ENCODE measurements at places on chromosomes 3 and 15. TPM values are rescaled to one million over a fixed set of nuclear protein-coding genes. Genes with fewer than 3 reads are reported as not detected.

GRCh38 chr3:64617610-64618009 is 70.2 kb downstream of the ADAMTS9 start:
- DNase-seq = no peak

Gene GHSR
- not detected for polyA plus RNA-seq

DNA sequence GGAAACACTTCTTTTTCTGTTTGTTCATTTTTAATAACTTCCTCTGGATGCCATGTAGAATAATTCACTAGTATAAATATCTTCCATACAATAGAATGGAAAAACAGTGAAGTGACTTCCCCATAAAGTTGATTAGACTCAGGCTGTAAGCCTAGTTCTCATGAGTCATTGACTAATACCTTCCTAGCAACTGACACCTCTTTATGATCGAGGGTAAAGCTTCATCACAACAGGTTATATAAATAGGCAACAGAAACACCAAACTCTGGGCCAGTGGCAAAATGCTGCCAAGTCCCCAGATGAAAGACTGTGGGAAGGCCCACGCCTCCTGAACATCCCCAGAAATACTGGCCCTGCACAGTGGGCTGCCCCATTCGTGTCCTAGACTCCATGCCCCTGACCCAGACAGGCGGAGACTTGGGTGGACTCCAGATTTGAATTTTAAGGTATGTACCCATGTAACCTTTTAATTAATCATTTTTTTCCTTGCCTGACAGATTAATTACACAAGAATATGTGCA is 71.3 kb upstream of the TBC1D23 start:
- no peak for DNase-seq

Gene ADPRH
- 8.2 TPM for polyA plus RNA-seq

- no peak for DNase-seq
Observed at GRCh38 chr3:61602466-61602865, 41.1 kb downstream of the PTPRG start.

Gene TMC3
- 0.07 TPM for polyA plus RNA-seq

DNA sequence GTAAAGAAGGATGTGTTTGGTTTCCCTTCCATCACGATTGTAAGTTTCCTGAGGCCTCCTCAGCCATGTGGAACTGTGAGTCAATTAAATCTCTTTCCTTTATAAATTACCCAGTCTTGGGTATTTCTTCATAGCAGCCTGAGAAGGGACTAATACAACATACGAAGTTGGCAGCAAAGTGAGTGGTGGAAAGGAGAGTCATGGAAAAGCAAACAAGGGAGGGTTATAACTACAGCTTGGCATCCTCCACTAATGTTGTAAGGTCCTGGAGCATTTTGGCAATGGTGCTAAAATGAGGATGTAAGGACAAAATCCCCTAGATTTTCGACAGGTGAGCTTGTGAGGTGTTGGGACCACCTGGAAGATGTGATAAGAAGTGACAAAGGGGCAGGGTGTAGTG is 5.8 kb upstream of the TMEM41A start:
- no peak for DNase-seq

Gene SCN11A
- 0.59 TPM for polyA plus RNA-seq

DNA sequence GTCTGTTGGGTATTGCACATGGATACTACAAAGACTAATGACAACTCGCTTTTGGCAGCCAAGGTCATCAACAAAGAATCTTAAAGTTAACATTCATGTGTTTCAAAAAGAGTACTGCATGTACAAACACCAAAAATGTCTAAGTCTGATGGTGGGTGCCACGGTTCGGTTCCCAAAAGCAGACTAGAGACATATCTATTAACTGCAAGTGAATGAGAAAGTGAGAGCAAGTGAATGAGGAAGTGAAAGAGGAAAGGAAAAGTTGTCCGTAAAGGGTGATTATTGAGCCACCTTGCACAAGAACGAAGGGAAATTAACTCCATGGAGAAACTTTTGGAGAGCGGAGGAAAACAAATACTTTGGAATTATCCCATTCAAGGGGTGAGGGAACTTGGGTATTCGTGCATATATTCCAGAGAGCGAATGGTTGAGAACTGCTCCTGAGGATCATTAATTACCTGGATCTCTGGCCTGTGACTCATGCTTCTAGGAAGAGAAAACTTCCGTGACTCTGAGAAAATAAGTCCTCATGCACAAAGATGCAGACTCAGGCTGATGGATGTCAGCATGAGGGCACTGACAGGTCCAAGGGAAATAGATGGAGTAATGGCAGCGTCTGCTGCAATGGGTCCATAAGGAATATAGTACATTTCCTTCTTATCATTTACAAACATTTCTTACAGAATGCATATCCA is 336.5 kb upstream of the TGFBR2 start:
- no peak for DNase-seq

Gene SMCO1
- 0.02 TPM for polyA plus RNA-seq

Gene BDH1
- 25.1 TPM for polyA plus RNA-seq

DNA sequence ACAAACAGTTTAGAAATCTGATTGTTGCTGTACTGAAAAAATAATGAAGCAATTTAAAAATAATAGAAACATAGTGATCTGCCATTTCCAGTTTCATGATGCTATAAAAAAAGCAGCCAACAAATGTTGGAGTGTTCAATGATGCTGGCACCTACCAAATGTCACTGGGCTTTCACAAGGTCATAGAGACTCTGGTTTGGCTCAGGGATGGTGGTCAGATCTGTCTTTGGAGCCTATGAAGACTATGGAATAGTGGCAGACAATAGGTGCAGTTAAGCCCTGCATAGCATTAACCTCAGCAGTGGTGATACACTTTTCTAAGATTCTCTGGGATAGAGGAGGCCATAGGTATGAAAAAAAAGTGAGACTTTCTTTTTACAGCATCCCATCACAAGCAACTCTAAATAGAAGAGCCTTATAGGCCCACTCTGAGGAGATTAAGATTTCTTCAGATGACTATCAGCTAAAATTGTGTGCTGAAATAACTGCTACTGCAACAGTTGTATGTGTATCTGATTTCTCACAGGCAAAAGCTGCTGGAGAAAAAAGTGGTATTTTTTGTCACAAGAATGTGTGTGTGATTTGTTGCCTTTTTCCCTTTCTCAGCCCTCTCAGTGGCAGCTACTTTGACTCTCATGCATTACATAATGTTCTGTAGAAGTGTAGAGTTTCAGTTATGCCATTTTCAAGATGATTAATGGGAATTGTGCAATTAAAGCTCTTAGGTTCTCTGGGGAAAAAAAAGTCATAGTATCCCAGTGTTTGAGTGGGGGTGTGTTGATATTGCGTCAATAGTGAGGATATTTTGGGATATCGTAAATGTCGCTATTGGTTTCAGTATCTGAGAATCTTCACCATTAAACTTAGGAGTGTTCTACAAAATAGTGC is 137.4 kb downstream of the MBNL1 start:
- DNase-seq = no peak

DNA sequence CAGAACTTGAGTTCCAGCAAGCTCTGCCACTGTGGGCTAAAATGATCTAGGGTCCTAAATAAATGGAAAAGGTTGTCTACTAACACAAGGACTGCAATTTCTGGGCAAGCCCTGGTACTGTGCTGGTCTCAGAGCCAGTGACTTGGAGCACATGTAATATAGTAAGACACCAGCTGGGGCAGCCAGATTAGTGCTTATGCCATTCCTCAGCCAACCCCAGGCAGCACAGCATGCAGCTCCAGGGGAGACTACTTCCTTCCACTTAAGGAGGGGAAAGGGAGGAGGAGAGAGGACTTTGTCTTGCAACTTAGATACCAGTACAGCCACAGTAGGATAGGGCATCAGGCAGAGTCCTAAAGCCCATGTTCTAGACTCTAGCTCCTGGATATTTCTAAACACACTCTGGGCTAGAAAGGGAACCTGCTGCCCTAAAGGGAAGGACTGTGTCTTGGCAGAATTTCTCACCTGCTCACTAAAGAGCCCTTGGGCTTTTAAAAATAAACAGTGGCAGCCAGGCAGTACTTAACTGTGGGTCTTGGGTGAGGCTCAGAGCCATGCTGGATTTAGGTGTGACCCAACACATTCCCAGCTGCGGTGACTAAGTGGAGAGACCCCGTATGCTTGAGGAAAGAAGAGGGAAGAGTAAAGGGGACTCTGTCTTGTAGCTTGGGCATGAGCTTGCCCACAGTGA is 223.7 kb upstream of the BCHE start:
- DNase-seq = no peak

GRCh38 chr3:72266016-72266370 is 481.0 kb upstream of the PROK2 start:
- no peak for DNase-seq

Gene CPLX3
- 1.1 TPM for polyA plus RNA-seq

DNA sequence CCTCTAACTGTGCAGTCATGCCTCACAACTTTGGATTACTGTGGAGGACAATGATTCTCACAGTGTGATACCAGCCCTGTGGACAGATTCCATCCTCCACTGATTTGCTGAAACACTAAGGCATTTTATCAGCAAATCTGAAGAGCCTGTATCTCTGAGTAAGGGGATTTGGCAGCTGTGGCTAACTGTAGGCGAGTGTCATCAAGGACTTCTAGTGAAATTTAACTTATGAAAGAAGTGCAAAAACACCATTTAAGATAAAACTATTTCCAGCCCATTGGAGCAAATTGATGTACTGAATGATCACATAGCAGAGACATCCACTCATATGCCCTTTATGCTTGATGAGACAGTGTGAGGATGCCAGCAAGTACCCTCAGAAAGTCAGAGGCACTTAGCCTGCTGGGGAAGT is 13.9 kb upstream of the TMPRSS7 start:
- no peak for DNase-seq

DNA sequence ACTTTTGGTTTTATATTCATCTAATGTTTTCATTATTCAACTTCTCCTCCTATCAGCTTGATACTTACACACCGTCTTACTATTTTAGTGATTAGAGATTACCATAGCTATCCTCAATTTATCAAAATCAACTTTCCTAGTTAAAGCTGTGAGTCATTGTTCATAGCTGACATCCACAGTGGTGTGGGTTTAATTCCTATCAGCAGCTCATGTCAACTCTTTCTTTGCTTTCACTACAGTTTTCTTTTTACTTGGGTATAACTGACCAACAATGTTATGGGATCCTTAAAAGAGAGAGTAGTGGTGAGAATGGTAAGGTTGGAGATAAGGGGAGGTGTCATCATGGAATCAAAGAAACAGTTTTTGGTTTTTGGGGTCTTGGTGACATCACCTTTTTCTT is 112.7 kb downstream of the NFKBIZ start:
- no peak for DNase-seq

Gene CHL1
- polyA plus RNA-seq = 1.5 TPM

DNA sequence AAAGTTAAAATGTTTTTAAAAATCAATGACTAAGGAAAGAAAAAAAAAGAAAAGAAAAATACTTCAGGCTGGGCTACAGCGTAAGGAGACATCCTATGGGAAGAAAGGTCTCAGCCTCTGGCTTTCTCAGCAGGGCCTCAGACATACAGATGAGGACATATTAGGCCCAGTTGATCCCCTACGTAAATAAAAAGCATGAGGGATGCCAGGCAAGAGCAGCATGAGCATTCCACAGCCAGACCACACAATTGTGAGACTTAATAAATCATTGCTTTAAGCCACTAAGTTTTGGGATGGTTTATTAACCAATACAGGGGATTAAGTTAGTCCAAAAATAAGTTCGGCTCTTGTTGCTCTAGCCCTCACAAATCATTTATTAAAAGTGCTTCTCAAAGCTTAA is 394.1 kb upstream of the NECTIN3 start:
- no peak for DNase-seq

GRCh38 chr15:85781099-85781498 is 13.6 kb downstream of the KLHL25 start:
- no peak for DNase-seq

- peak; percentile 67 for DNase-seq
Observed at GRCh38 chr15:68352401-68353062, 75.0 kb downstream of the FEM1B start.

- no peak for DNase-seq
Observed at GRCh38 chr3:97074546-97074945, 260.2 kb downstream of the EPHA6 start.

Gene CD200R1
- polyA plus RNA-seq = 2.5 TPM

- no peak for DNase-seq
Observed at GRCh38 chr15:91243826-91244225, 143.8 kb downstream of the SV2B start.

DNA sequence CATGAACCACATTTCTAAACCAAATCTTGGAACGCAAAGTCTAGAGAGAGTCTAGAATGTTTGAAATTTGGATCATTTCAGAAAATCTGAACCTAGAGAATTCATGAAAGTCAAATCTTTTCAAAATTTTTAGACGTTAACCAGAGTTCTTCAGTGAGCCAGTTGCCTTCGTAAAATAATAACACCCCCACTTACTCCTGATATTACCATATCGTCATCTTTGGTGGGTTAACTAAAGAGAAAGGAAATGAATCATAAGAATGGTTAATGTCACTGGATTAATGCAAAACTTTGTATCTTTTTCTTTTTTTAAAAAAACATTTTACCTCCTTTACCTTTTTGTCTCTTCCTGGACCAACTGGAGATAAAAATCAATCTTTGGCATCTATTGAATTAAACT is 1.2 kb upstream of the ZBED2 start:
- no peak for DNase-seq

- DNase-seq = no peak
Observed at GRCh38 chr15:89496155-89497098, at the start of gene RHCG. Gene RHCG (minus strand): TSS chr15:89496583. CDS start chr15:89496544, 39 bp downstream.

- no peak for DNase-seq
Observed at GRCh38 chr3:188792793-188793192, 379.0 kb upstream of the TPRG1 start.

DNA sequence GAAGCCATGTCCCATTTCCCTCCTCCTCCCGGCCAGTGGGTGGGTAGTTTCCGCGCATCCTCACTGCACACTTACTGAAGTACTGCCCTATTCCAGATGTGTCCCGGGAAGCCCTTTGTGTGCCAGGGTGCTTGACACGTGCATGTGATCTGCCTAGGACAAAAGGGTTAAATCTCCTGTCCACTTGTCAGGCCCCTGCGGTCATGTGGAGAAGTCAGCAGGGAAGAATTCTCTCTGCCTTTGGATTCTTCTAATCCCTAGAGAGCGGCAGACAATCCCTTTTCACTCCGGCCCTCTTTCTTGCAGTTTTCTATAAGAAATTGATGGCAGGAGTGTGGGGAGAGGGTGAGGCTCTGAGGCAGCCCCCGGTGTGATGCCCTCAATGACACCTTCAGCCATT is 19.8 kb downstream of the ST8SIA2 start:
- DNase-seq = no peak

Gene GOLGA6L7
- polyA plus RNA-seq = 0.05 TPM

DNA sequence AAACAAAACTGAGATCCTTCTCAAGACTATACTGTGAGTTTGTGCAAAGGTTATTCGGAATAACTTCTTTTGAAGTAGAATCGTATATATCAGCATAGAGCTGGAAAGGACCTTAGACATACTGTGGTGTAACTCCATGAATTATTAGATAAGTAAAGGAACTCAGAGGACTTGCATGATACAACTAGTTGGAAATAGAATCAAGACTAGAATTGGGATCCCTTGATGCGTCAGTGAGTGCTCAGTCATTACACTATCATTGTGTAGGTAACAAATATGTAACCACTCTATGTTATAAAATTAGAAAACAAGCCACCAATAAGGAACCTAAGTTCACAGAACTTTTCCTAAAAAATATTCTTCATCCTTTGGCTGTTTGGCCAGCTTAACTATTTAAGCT is 61.1 kb downstream of the CBLB start:
- DNase-seq = no peak

Measured in thymus (tissue), 14 donors.